ENCODE measurements at places on chromosomes 3 and 15.

GRCh38 chr3:66398228-66399025 lies 102.4 kb downstream of the LRIG1 start:
- DNase-seq: no peak

GRCh38 chr3:144480416-144480919 lies 508.8 kb downstream of the DIPK2A start:
- DNase-seq: no peak

- no peak for DNase-seq
Observed at GRCh38 chr15:57552678-57553334, 38.9 kb upstream of the MYZAP start.

DNA sequence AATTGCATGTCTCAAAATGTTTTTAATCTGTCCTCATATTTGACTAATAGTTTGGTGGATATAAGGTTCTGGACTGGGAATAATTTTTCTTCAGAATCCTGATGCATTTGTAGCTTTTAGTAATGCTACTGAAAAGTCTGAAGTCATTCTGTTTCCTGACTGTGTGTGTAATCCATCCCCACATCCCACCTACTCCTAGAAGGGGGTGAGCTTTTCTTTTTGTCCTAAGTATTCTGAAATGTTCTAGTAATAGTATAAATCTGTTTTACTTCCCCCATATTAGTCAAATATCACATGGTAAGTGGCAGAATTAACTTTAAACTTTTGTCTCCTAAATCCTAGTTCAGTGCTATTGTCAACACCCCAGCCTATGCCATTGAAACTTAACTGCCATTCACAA lies 162.8 kb downstream of the GREM1 start:
- no peak for DNase-seq

GRCh38 chr3:63874769-63875168 lies 11.1 kb downstream of the ATXN7 start:
- no peak for DNase-seq

- no peak for DNase-seq
Observed at GRCh38 chr15:29849218-29849617, 26.9 kb upstream of the TJP1 start.

DNA sequence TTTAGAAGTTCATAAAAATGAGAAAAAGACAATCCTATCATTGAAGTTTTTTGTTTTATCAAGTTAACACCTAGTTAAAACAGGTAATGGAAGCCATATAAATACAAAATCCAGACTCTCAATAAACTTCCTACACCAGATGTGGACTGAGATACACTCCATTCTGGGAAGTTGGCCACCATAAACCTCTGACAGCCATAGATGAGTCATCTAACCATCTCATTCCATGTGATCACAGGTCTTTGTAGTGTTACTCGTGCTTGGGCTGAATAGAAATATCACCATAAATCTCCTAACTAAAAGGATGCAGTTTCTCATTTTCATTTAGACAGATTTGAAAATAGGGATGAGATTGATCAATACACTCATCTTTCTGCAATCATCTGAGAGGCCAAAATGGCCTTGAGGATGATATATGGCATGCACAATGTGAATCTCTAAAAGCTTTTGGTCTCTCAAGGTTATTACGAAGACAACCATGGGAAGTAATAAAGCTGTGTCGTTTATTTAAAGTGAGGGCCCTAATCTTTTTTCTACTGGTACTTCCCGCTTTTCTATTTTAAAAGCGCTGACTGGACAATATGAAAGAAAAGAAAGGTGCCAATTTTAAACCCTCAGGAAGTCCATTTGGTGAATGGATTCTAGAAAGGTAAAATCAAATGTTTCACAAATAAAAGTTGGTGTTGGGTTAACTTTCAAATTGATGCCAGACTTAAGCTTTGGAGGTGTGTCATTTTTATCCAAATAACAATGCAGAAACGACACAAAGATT lies 155.5 kb downstream of the POLR2M start:
- no peak for DNase-seq

GRCh38 chr3:8607234-8608040 lies 37.2 kb downstream of the SSUH2 start:
- DNase-seq: no peak

DNA sequence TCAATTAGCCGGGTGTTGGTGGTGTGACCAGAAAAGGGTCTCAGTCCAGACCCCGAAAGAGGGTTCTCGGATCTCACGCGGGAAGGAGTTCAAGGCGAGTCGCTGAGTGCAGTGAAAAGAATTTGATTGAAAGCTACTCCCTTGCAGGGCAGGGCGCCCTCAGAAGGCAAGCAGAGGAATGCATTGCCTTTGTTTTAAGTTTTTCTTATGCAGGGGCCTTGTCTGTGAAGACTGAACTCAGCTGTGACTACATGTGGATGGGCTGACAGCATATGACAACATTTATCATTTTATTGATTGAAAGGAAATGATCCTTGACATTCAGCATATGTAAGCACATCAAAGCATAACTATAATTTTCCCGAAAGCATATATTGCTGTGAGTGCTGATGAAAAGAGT lies 11.8 kb downstream of the CPN2 start:
- DNase-seq: no peak

- no peak for DNase-seq
Observed at GRCh38 chr3:123728014-123728413, 143.2 kb upstream of the HACD2 start.

DNA sequence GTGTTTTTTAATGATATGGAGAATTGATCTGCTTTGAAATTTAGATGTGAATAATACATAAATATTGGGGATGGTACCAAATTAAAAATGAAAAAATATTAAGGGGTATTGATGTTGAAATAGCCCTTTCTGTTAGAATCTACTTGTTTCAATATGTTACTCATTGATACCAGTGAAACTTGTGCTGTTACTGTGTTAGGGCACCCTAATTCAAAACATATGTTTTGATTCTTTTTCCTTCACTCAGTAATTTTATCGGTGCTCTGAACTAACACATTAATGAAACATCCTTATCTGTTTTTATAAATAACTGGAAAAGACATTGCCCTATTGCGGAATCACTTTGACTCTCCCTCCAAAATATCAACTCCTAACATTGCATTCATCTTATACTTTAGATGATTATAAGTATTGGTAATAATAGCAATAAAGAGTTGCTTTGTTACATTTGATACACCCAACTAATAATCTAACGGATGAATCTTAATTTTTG lies 52.0 kb upstream of the CCNB2 start:
- no peak for DNase-seq

DNA sequence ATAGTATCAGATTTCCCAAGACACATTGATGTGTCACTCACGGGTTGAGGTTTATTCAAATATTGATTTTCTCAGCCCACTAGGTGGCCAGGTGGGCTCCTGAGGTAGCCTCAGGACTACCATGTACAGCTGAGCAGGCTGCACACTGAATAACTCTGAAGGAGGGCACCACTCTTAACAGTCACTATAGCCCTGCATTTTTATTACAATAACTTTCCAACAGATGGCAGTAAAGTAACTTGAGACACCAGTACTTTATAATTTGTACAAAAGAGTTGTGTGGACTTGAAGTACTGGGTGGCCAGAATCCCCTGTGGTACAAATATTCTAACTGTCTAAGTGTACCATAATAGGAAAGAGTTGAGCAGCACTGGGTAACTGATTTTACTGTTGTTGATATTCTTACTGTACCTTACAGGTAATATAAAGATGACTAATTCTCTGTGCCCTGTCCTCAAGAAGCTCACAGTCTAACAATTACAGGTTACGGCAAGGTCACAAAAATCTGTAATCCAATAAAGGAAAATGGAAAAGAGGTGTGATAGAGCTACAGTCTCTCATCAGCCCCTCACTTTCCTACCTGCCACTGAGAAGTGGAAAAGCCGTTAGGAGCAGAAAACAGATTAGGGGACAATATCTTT lies 76.0 kb downstream of the ETFA start:
- no peak for DNase-seq

DNA sequence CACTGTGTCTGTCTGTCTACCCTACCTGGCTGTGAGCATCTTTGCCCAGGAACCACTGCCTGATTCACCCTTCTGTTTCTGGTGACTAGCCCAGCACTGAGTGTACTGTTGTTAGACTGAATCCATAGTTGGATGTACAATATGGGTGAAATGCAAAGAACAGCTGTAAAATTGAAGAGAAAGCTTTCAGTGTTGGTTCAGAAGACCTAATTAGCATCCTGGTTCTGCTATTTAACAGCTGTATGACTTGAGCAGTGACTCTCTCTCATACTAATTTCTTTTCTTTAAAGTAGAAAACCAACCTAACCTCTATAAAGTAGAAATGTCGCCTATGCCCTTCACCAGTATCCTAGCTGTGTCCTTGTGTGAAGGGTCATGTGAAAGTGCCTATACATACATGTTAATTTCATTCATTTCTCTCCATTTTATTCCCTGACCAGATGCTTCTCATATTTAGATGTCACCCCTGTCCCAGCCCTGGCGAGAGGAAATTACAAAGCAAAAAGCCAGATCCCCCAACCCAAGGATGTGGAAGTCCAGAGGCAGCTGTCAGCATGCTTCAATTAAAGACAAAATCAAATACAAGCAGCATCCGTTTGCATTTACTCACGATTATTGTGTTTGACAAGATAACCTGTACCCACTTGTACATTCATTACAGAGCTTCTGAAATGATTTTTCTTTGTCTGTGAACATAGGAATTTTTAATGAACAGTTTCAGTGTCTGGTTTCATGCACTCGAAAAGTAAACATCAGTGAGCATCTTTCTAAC lies 305.7 kb upstream of the ICE2 start:
- no peak for DNase-seq

- DNase-seq: no peak
Observed at GRCh38 chr3:173886-174285, 22.7 kb upstream of the CHL1 start.

DNA sequence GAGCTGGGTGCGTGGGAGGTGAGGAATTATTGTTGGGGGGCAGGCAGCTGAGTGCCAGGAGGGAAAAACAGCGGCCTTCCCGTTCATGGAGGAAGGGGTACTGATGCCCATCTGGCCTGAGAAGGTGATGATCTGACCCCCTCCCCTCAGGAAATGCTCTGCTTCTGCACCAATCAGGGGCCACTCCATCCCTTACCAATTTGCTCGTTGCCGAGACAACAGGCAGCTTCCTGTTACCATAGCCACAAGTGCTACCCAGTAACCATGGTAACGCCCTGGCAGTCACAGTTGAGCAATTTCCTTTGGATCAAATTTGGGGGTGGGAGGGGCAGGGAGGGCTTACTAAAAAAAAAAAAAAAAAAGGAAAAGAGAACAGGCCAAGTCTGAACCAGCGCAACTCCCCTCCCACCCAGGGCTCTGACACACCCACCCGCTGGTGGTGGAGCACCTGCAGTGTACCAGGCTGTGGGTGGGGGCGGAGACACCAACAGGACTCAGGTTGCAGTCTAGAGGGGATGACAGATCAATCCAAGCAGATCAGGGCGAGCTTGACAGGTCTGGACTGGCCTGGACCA lies 13.7 kb downstream of the CELF6 start:
- no peak for DNase-seq

DNA sequence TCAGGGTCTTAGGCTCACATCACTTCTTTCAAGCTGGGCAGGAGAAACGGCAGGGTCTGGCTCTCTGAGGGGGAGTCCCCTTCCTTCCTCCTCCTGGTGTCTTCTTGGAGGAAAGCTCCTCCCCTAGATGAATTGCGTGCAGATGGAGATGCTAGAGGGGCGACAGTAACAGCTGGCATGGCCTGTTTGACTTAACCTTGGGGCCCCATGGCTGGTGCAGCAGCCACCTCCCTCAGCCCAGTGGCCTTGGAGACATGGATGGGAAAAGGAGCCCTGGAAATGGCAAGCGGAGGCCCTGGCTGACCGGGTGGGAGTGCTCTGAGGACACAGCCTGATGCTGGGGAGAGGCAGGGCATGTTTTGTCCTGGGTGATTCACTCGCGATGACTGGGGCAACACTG lies 20.2 kb downstream of the PAK6 start:
- DNase-seq: no peak
